ENCODE measurements at places on chromosomes 13 and 19. TPM values are rescaled to one million over a fixed set of nuclear protein-coding genes. Genes with fewer than 3 reads are reported as not detected.

TEX29 gene
- total RNA-seq, result not detected

ZNF805 gene
- total RNA-seq, result 1.5 TPM

COL4A2 gene
- total RNA-seq, result 170 TPM

ELOF1 gene
- 97.7 TPM for total RNA-seq

TEX101 gene
- total RNA-seq, result not detected

FCER2 gene
- total RNA-seq, result not detected

PTGER1 gene
- total RNA-seq, result 0.12 TPM

WDR87 gene
- not detected for total RNA-seq

KIRREL2 gene
- 0.52 TPM for total RNA-seq

PRTN3 gene
- total RNA-seq, result 0.24 TPM

MEDAG gene
- total RNA-seq, result 0.15 TPM

KL gene
- total RNA-seq, result 0.06 TPM

SMIM44 gene
- total RNA-seq, result not detected

FLT1 gene
- total RNA-seq, result 0.02 TPM

ZNF229 gene
- 3.4 TPM for total RNA-seq

All from A549 treated with dexamethasone at 1 μM for 4 hours (cell line).